Spinal cord (tissue), 10 donors: ENCODE measurements at places on chromosomes 5 and 9.

GRCh38 chr5:172147857-172148256 lies 40.2 kb downstream of the STK10 start:
- no peak for DNase-seq

DNA sequence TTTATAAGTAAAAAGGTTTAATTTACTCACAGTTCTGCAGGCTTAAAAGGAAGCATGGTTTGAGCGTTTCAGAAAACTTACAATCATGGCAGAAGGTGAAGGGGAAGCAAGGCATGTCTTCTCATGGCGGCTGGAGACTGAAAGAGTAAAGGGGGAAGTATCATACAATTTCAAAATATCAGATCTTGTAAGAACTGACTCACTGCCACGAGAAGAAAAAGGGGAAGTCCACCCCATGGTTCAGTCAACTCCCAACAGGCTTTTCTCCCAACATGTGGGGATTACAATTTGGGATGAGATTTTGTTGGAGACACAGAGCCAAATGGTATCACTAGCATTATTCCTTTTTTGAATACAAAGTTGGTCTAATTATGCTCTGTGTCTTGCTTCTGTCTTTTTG lies 627.9 kb upstream of the ST8SIA4 start:
- DNase-seq = no peak

- no peak for DNase-seq
Measured at GRCh38 chr9:111909444-111909843, 12.8 kb downstream of the UGCG start.

DNA sequence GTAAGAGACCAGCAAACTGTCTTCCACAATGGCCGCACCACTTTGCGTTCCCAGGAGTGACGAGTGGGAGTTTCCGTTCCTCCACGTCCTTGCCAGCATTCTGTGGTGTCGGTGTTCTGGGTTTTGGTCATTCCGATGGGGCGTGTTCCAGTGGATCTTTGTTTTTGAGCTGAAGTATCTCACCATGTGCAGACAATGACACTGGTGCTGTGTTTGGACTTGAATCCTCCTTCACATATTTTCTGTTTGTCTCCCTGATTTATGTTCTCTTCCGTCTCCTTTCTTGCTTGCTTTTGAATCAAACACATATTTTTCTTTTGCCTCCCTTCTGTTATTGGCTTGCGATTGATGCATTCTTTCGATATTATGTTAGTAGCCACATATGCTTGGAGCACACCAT lies 60.8 kb upstream of the IRX4 start:
- no peak for DNase-seq

- DNase-seq = no peak
Measured at GRCh38 chr9:116360016-116360415, 206.4 kb downstream of the PAPPA start.

GRCh38 chr5:131381777-131382176 lies 117.9 kb downstream of the CDC42SE2 start:
- no peak for DNase-seq

- no peak for DNase-seq
Measured at GRCh38 chr9:34035656-34036055, 13.0 kb downstream of the UBAP2 start.

GRCh38 chr9:131487621-131488031 lies 15.1 kb upstream of the POMT1 start:
- DNase-seq = no peak

- DNase-seq = no peak
Measured at GRCh38 chr9:68975365-68976043, 38.4 kb downstream of the PRKACG start.

DNA sequence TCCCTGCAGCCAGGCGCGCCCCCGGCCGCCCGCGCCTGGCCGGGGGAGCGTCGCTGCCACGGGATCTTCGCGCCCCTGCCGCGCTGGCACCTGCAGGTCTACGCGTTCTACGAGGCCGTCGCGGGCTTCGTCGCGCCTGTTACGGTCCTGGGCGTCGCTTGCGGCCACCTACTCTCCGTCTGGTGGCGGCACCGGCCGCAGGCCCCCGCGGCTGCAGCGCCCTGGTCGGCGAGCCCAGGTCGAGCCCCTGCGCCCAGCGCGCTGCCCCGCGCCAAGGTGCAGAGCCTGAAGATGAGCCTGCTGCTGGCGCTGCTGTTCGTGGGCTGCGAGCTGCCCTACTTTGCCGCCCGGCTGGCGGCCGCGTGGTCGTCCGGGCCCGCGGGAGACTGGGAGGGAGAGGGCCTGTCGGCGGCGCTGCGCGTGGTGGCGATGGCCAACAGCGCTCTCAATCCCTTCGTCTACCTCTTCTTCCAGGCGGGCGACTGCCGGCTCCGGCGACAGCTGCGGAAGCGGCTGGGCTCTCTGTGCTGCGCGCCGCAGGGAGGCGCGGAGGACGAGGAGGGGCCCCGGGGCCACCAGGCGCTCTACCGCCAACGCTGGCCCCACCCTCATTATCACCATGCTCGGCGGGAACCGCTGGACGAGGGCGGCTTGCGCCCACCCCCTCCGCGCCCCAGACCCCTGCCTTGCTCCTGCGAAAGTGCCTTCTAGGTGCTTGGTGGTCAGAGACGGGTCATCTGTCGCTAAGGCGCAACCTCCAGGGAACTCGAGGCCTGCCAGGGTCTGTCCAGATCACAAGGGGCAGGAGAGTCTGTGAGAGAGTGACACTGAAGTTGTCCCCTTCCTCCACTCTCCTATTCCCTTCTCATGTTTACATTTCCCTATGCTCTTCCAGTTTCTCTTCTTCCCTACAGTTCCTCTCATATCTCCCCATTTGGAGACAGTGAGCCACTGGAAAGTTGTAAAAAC lies 1.3 kb downstream of the GPR150 start:
- no peak for DNase-seq

DNA sequence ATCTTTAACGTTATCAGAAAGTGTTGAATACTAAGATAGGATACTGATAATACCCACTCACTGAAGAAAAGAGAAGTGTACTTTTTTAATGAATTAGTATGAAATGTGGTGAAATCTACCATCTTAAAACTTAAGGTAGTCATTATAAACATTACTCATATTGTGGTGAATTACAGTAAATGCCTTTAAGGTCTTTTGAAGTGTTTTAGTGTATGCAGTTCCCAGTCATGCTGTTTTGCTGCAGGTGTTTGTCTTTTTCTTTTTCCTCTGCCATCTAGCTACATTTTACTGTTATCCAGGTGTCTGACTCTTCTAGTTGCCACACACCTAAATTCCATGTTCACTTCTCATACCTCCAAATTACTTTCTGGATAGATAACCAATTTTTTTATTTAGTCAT lies 72.6 kb downstream of the ERMP1 start:
- DNase-seq = no peak

GRCh38 chr5:24005384-24005783 lies 498.0 kb downstream of the PRDM9 start:
- no peak for DNase-seq

DNA sequence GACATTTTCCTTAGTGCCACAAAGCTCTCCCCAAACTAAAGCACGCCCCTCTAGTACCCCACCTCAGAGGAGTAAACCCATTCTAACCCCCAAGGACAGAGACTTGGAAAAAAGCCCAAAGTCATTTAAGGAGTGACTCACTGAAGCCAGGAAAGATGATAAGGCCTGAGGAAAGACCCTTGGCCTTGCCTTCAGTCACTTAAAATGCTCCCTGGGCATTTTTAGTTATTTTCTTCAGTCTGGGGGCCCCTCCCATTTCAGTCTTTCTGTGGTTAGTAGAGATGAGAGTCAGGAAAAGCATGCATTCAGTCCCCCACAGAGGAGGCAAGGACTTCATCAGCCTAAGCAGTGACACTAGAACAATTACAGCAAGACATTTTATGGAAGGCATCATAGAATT lies 13.7 kb upstream of the TLX3 start:
- DNase-seq = no peak

- no peak for DNase-seq
Measured at GRCh38 chr5:67578011-67578410, 381.4 kb upstream of the CD180 start.

- DNase-seq = no peak
Measured at GRCh38 chr5:96260009-96260408, 173.0 kb downstream of the PCSK1 start.

DNA sequence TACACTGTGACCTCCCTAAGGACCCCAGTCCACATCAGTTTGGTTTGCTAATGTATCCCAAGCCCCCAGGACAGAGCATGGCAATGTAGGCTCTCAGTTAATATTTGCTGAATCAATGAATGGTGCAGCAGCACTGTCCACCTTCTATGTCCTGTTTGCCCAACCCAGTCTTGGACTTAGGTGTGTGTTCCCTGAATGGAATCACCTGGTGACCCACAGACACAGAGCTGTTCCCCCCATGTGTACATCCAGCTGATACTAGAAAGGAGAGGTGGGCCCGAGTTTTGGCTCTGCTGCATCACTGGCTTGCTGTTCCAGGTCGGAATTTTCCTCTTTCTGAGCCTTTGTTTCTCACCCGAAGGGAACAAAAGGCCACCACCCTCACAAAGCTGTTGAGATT lies 180.2 kb downstream of the AOPEP start:
- DNase-seq = no peak

GRCh38 chr5:125914471-125914870 lies 508.7 kb upstream of the GRAMD2B start:
- DNase-seq = no peak

- no peak for DNase-seq
Measured at GRCh38 chr9:98357921-98358535, 102.6 kb upstream of the TBC1D2 start.

GRCh38 chr5:94094793-94095441 lies 353.5 kb upstream of the POU5F2 start:
- no peak for DNase-seq

- DNase-seq = no peak
Measured at GRCh38 chr5:88829775-88830174, 53.2 kb downstream of the MEF2C start.

DNA sequence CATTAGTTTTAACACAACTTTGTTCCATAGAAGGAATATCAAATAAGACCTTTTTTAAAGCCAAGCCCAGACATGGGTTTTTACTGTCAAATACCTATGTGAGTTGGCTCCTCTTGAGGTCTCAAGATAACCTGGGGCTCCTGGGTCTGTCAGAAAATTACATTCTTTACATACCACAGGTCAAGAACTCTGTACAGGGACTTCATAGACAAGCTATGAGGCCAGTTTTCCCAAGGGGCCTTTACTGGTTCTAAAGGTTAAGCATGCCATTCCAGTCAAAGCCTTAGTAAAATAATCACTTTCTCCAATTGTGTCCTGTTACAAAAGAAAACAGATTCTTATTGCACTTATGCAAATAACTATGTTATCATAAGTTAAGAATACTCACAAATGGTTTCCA lies 15.5 kb upstream of the SMC2 start:
- DNase-seq = no peak

- DNase-seq = no peak
Measured at GRCh38 chr5:37075399-37075950, 173.7 kb downstream of the CPLANE1 start.

GRCh38 chr9:112218908-112219307 lies 43.8 kb upstream of the SUSD1 start:
- DNase-seq = no peak

GRCh38 chr5:178330791-178331404 lies 98.3 kb upstream of the PHYKPL start:
- DNase-seq = no peak
